Activated gamma-delta T cell treated with Interleukin-2 at 50 U/mL for 16 hours (primary cell): ENCODE measurements at places on chromosomes 3 and 15.

GRCh38 chr15:39788108-39788507, 5.5 kb upstream of the FSIP1 start:
- no peak for DNase-seq

- DNase-seq = no peak
Observed at GRCh38 chr3:74651292-74651691, 36.8 kb upstream of the CNTN3 start.

DNA sequence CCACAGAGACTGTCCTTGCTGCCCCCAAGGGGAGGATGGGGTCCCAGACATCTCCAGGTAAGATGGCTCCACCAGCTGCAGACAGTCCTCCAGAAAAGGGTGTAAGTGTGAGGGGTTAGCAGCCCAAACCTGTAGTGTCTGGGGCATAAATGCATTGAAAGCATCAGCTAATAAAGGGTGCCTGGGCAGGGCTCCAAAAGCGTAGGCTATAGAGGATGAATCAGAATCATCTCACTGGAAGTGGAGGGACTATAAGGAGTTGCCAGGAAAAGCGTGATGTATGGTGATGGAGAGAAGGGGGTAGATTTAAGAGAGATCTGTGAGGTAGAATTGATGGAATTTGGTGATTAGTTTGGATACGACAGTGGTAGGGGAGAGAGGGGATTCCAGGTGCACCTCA, 79.9 kb upstream of the ONECUT1 start:
- DNase-seq = no peak

DNA sequence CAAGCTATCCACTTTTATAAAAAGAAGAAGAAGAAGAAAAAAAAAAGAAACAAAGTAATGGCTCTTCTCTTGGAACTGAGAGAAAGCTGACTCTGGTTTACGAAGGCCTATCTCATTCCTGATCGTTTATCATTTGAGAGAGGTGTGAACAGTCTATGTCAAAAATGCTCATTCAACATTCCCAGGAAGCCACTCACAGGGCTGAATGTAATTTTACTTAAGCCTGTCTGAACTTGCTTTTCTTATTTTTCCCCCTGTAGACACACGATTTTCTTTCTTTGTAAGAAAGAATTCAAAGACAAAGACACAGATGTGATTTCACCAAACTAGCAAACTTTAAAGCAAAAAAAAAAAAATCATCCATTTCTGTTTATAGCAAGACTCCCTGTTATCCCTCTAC, 805.8 kb downstream of the FHIT start:
- DNase-seq = no peak

DNA sequence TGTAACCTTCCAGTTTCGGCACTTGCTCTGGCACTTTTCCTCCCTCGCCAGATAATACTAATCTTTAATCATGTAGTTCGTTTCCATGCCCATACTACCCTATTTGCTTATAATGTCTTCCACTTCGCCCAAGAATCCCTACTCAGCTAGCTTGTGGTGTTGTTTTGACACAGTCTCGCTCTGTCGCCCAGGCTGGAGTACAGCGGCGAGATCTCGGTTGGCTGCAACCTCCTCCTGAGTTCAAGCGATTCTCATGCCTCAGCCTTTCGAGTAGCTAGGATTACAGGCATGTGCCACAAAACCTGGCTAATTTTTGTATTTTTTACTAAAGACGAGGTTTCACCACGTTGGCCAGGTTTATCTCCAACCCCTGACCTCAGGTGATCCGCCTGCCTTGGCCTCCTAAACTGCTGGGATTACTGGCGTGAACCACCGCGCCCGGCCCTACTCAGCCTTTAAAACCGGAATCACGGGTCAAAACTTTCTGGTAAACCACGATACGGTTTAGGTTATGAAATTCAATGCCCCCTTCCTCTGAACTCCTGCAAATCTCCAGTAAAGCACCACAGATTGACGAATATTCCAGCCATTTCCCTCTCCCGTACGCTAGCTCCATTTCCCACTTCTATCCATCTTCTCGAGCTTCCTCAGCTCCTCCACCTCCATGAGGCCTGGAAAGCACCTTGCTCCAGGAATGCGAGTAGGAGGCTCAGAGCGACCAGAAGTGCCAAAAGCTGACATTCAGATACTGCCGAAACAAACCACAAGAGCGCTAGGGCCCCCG, 878 bp upstream of the RAD51 start:
- no peak for DNase-seq

DNA sequence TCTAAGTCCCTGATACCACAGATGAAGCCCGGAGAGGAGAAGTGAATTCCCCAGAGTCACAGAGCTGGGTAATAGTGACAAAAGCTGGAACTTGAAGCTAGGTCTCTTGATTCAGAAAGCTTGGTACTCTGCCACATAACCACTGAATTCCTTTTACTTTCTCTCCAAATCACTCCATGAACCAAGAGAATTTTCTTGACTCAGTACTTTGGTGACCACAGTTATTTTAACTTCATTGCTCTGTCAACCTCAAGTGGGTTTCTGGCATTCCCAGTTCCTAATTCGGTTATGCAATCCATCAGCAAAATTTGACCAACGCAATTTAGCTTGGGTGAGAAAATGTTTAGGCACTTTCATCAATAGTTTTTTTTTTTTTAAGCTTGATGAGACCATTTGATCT, 61.0 kb upstream of the PPARG start:
- no peak for DNase-seq

- DNase-seq = no peak
Observed at GRCh38 chr3:196050597-196050996, 31.3 kb downstream of the TFRC start.

- DNase-seq = no peak
Observed at GRCh38 chr15:27731776-27732175, 367.3 kb downstream of the OCA2 start.

- no peak for DNase-seq
Observed at GRCh38 chr3:122635789-122636188, 44.9 kb upstream of the PARP14 start.

DNA sequence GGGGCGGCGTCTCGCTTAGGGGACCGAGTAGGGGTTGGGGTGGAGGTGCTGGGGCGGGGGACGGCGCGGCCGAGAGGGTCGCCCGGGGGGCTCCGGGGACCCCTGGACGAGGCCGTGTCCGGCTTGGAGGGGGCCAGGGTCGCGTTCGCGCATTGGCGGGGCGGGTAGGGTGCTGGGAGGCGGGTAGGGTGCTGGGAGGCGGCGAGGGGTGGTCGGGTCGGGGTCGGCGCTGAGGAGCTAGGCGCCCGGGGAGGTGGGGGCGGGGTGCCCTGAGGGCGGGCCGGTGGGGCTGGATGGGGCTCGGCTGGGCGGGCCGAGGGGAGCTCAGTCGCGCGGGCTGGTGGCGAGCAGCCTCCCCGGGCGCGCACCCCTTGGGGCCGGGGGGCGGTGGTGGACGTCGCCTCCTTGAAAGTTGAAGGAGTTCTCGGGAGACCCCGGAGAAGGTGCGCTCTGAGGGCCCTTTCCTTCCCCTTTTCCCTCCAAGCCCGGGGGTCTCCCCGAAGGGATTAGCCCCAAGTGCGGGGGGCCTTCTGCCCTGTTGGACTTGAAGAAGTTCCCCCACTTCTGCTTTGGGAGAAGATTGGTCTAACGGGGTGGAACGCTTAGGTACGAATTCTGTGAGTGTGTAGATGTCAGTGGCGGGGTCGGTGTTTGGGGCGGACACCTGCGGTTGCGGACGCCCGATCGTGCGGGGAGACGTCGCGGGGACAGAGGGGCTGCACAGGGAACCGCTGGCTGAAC, 543 bp downstream of the MEF2A start:
- DNase-seq = peak; percentile 10

- DNase-seq = no peak
Observed at GRCh38 chr15:48596415-48596814, 49.1 kb downstream of the FBN1 start.

DNA sequence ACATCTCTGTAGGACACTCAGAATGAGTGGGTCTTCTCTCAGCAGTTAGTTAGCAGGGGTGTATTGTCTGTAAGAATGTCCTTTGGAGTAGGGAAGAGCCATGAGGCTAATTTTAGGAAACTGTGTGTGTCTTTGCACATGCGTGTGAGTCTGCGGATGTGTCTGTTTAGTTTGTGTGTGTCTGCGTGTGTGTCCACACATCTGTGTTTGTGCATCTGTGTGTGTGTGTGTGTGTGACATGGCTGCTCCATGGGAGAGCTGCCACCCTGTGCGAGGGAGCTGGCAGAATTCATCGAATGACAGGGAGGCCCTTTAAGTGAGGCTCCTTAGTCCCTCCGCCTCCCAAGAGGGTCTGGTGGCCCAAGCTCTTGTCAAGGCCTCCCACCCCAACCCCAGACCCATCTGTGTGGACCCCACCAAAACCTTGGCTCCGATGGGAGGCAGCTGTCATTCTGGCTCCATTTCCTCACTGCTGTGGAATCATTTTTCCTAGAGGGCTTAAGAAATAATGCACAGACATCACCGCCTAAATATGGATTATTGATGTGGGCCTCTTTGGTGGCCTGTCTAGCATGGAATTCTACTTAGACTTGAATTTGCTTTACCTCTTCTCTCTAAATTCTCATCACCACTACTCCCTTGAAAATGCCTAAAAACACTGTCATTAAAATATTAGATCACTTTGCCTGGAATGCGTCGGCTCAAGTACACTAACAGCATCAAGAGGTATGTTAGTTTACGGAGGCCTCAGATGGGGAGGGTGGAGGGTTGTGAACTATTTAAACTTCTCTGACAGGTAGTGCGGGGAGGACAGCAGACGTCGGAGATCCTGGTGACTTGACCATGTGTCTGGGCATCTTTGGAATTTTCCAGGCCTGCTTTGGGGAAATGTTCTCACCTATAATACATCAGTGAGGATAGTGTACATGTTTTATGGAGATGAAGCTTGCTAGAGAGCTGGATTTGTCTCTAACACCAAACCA, 9.4 kb downstream of the ESYT3 start:
- no peak for DNase-seq

DNA sequence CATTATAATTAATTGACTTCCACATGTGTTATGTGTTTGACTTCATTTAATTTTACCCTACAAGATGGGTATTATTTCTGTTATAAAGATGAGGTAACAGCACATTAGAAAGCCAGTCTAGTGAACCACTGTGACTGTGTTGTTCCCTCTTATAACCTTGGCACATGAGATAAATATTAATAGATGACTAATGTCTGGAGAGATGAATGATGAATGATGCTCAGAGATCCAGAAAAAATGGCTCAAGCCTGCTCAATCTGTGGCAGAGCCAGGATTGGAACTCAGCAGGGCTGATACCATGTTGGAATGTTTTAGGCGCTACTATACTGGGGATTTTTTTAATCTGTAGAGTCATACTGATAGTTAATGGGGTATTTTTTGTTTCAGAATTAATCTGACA, 118.8 kb upstream of the PTX3 start:
- no peak for DNase-seq

GRCh38 chr15:51093488-51093838, 1.2 kb downstream of the TNFAIP8L3 start:
- no peak for DNase-seq

GRCh38 chr3:102761766-102762165, 327.0 kb downstream of the ZPLD1 start:
- no peak for DNase-seq

GRCh38 chr15:25797035-25797434, 66.1 kb downstream of the ATP10A start:
- DNase-seq = no peak

DNA sequence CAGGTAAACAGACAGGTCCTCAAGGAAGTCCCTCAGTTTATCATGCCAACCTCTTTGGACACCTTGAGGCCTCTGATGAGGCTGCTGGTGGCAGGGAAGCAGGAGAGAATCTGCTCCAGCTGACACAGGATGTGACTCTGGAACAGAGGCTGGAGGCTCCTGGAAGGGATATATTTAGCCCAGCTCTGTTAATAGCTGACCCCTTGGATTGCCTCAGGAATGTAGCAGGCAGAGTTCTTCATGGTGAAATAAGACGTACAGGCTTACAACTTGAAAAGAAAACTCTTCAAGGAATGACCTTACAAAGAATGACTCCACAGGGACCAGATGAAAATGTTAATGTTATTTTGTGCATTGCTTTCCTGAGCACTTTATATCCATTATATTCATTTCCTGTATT, 90.5 kb downstream of the AQP9 start:
- no peak for DNase-seq

DNA sequence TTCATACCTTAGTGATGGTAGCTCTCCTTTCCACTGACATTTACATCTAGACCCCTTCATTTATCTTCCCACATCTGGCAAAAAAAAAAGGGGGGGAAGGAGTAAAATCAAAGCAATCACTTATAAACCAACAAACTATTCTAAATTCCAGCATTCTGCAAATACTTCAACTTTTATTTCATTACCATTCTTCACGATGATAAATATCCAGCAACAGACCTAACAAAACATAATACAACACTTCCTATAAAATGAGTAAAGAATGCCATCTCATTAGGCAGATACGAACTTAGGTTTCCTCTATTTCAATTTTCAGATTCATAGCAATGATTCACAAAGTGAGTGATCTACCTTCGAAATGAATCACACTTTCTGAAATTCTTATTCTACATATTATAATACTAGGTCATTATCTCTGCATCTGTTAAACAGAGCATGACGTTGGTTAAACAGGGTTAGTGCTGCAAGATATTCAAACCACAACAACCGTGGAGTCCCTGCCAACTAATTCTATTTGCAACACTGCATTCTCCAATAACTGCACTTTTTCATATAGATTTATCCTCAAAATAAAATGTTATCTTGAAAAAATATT, at the start of gene LRRFIP2:
Gene LRRFIP2, minus strand, starts transcription at position 51 of the 595 bp plus-strand sequence. CDS start 25,599 bp downstream, outside the sequence.
- DNase-seq = no peak

DNA sequence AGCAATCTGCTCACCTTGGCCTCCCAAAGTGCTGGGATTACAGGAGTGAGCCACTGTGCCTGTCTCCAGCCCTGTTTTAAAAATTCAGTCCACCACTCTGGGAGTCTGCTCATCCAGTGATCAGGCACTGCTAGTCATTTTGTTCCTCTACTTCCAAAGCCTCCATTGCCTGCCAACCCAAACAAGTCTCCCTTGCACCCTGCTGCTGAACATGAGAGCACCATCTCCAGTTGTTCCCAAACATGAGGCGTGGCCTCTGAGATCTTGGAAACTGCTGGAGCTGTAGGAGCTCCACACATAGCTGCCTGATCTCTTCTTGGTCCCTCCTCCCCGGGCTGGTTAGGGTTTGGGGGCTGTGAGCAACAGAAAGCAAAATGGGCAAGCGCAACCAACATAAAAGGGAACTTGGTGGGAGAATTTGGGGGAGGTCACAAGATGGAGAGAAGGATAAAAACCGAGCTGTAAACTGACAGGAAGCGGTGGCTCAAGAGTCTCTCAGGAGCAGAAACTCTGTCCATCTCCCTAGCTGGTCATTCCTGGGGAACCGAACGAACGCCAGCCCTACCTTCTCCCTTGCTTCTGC, 49.6 kb upstream of the TLE3 start:
- DNase-seq = no peak

DNA sequence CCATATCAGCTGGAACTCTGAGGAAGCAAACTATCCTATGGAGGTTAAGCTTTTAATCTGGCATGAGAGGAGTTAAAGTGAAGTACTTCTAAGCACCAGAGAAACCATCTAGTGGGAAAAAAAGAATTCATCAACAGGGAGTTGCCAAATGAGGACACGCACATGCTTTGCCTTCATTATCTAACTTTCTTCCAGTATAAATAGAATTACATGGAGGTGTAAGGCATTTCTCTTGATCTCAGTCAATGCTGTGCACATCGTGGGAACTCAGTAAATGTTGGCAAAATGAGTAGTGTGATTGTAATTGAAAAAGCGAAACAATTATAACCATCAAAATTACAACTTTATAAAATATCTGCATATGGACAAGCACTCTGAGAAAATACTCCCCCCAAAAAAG, 8.0 kb upstream of the GSK3B start:
- no peak for DNase-seq

- DNase-seq = no peak
Observed at GRCh38 chr3:194035406-194036138, 100.4 kb upstream of the HES1 start.

GRCh38 chr3:143121241-143122088, 1.9 kb downstream of the CHST2 start:
- DNase-seq = peak; percentile 82

GRCh38 chr3:42668793-42669217, 15.3 kb downstream of the ZBTB47 start:
- no peak for DNase-seq
